ENCODE measurements at places on chromosomes 1 and 21.
A peak's percentile ranks its signal among the peaks of the same experiment; 100 is the strongest.

DNA sequence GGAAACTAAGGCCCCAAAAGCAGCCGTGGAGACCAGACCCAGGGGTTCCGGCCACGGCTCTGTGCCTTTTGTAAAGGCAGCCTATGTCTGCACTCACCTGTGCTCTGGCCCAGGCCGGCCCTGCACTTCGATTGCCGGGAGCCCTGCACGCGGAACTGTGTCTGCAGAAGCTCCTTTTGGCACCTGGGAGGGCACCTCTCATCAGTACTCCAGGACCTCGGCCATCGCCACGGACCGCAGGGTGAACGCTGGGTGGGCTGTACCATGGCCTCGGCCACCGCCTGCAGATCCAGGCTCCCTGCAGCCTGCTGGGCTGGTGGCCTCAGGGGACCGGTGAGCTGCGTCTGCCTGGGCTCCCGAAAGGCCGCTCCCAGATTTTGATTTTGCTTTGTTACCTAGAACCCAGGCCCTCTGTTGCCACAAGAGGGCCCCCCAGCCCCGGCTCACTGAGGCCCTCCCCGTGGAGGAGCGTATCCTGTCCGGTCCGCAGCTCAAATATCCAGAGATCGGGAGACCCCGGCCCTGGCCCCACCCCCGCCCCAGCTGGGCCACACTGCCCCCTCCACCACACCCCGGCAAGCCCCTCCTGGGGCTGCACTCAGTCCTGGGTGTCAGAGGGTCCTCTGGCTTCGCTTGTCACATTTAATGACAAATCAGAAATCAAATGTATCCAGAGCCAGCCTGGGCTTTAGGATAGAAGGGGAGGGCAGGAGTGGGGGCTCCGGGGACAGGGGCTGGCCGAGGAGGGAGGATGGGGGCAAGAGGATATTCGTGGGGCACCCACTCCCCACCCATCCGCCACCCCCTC is 60.2 kb upstream of the PDE9A start:
- peak; percentile 86 for ATAC-seq

DNA sequence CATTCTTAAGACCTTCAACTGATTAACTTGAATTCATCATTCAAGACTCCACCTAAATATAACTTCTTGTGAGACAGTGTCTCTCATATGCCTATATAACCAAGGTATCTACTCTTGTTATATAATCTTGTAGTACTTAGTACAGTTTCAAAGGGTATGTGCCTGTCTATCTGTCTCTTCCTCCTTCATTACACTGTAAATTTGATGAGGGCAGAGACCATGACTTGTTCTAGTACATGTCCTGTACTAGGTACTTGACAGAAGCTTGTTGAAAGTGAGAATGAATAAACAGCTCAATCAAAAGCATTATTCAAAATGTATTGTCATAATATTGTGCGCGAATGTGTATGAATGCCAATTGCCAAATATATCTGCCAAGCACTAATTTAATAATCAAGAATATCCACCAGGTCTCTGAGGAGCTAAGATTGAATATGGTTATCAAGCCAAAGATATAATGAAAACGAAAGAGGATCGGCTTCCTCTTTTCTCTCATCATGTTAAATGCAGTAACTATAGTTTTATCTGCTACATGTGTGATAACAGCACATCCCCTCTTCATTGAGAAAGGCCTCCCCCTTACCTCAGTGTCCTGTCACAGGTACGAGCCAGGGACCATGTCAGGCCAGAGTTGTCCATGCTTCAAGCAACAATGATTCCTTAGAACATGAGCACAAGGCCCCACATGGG is 117.3 kb downstream of the UCHL5 start:
- ATAC-seq = no peak

DNA sequence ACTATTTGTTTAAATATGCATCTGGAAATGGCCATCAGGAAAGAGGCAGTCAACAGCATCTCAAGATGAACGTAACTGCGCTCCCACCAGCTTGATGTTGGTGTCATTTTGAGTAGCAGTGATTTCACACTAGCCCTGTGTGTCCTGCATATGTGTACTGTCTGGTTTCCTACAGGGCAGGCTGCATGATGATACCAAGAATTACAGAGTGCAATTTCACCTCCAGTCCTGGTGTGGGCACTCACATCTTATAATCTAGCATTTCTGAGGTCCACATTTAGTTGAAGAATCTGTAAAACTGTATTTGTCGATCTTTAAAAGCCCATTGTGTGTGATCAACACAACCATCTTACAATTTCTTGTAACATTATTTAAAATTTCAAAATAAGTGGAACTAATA is 336.4 kb downstream of the PAPPA2 start:
- ATAC-seq = no peak

- ATAC-seq = no peak
Measured at GRCh38 chr1:17851056-17851455, 95.9 kb downstream of the ACTL8 start.

GRCh38 chr1:98453066-98453465 is 208.5 kb upstream of the SNX7 start:
- ATAC-seq = no peak

All from activated CD4-positive, CD25-positive, alpha-beta regulatory T cell treated with anti-CD3 and anti-CD28 coated beads, Interleukin-2, amount 50 U/mL, for 24 hours (primary cell).